ENCODE measurements at places on chromosomes 2 and 18.

DNA sequence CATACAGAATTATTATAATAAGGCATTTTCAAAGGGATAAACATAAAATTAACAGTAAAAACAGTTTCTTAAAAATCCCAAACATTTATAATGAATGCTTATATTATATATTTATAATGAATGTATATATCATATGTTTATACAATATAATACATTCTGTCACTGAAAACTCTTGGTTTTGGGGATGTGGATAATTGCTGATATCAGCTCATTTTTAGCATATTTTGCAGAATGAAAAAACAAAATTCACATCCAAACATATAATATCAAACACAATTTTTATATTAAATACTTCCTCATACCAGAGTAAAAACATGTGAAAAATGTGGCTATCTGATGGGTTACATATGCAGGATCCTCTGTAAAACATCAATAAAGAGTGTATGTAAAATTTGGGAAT lies 202.7 kb upstream of the KLHL14 start:
- DNase-seq, result no peak

DNA sequence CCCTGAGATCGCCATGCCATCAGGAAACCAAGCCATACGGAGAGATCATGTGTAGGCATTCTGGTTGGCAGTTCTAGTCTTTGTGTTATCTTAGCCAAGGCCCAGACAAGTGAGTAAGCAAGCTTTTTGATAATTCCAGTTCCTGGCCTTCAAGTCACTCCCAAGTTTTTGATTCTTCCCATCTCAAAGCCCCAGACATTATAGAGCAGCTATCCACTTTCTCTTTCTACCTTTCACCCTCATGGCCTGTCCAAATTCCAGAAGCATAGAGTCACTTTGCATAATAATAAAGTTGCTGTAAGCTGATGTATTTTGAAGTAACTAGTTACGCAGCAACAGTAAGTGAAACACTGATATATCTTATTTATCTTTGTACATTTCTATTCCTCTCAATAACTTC lies 26.8 kb upstream of the IL1RL1 start:
- DNase-seq, result no peak

DNA sequence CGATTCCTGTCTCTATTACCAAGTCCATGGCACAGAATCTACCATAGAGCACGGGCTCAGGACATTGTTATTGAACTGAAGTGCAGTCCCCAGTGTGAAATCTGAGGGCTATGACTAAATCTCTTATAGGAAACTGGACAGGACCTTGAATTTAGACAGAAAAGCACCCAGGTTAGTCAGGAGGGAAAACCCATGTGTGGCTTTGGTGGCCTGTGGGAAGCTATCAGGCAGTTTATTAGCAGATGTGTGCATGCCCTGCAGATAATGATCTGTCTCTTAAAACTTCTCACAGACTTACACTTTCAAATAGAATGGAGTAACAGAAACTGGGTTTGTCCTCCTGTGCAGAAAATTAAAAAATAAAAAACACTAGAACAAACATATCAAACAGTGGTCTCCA lies 610.0 kb upstream of the RAB6C start:
- DNase-seq, result no peak

- DNase-seq, result no peak
Measured at GRCh38 chr2:85394976-85395375, 15.2 kb downstream of the CAPG start.

DNA sequence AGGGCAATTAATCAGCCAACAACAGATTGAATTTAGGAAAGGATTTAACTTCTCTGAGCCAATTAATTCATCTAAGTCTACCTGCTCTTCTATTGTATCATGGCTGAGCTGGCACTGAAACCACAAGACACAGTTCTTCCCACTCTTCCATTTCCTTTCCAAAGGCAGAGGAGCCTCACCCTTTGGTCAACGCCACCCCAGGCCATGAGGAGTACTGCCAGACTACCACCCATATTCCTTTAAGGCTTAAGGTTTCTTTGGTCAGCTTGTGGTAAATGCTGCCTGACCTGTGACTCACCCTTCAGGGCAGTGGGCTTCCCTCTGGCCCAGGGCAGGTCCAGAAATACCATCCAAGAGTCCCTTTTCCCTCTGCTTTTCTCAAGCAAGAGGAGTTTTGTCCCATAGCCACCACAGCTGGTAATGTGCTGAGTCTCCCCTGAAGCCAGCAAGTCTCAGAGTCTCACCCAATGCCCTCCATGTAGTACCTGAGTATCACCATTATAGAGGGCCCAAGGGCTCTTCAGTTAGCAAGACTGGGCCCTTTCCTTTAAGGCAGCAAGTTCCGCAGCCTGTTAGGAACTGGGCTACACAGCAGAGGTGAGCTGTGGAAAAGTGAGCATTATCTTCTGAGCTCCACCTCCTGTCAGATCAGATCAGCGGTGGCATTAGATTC lies 900.5 kb upstream of the CRIM1 start:
- no peak for DNase-seq

- no peak for DNase-seq
Measured at GRCh38 chr2:129139380-129139779, 820.7 kb upstream of the HS6ST1 start.

- no peak for DNase-seq
Measured at GRCh38 chr18:5478261-5478660, 65.5 kb downstream of the EPB41L3 start.

GRCh38 chr2:159613651-159614285 lies 2.6 kb downstream of the BAZ2B start:
- DNase-seq, result no peak

- DNase-seq, result no peak
Measured at GRCh38 chr2:171996021-171996420, 3.7 kb upstream of the METAP1D start.

GRCh38 chr2:191645434-191646162 lies 32.3 kb upstream of the NABP1 start:
- DNase-seq, result no peak

- no peak for DNase-seq
Measured at GRCh38 chr2:38076710-38077430, 919 bp upstream of the CYP1B1 start.

DNA sequence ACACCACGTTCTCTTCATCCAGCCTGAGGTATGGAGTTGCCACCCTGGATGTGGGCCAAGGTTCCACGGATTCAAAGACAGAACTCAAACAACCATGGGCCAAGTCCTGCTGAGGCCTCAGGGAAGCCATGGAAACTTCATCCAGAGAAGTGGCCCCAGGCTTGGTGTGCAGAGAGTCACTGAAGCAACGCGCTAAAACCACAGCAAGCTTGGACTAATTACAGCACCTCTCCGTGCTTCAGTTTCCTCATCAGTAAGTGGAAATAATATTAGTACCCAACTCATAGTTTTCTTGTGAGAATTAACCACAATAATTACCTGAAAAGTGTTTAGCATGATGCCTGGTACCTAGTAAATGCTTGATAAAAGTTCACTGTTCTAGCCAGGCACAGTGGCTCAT lies 19.2 kb upstream of the AP1S3 start:
- DNase-seq, result no peak

Measured in cortex of kidney (tissue), 1 donor.